ENCODE measurements at places on chromosomes 2 and 18. TPM values are rescaled to one million over a fixed set of nuclear protein-coding genes. Genes with fewer than 3 reads are reported as not detected.

DNA sequence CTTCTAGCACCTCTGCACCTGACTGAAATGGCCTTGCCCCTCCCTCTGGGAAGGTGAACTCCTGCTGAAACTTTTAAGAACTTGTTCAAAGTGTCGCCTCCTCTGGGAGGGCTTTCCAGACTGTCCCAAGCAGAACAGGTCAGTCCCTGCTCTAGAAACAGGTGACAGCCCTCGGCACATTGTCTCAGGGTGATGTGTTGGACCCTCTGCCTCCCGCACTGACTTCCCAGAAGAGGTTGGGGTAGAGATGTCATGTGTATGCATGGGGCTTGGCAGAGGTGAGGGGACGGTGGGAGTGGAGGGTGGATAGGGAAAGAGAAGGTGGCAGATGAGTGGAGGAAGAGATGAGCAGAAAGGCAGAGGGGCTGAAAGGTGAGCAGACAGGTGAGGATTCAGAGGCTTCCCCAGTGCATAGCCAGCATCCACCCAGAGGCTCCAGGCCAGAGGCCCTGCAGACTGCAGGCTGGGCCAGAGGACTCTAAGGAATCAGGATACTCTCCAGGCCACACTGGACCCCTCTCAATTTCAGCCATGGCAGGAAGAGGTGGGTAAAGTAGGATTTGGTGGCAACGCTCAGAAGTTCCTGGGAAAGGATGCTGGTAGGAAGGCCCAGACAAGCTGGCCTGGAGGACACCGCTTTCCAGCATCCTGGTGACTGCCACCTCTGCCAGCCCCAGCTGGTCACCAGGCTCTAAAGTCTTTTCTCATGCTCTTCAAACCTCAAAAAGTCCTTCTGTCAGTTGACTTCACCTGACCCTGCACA lies 24.8 kb upstream of the TNS1 start:
- no peak overlapping the region for H3K4me3 ChIP-seq
- no peak overlapping the region for H3K27ac ChIP-seq
- no peaks in the 10 kb centered on the region for H3K27me3 ChIP-seq

DNA sequence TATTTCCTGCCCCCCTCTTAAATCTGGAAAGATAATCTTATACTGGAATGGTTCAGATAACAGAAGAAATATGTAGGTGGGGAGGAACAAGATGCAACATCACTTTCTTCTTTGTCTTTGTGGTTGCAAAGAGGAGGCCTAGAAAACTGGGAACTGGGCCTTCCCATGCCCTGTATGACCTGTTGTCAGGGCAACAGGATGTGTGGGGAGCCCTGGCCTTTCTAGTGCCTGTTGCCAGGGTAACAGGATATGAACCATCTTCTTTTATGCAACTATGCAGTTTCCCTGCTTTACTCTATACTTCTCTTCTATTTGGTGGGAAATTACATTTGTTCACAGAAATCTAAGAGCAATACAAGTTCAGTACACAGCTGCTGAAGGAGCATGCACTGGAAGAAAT lies 79.8 kb upstream of the PDE1A start:
- no peak overlapping the region for H3K4me3 ChIP-seq
- H3K27me3 ChIP-seq: no peaks in the 10 kb centered on the region

DNA sequence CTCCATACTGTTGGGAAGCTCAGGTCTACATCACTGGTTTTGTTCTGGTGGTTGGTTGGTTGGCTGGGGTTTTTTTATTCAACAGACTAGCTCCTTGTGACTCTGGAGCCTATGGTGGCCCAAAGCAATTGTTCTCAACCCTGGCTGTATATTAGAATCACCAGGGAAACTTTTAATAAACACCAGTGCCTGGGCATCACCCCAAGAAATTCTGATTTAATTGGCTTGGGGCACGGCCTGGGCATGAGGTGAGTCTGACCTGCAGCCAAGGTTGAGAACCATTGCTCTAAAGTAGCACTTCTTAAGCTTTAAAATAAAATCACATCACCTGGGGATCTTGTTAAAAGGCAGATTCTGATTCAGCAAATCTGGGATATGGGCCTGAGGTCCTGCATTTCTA lies 184.1 kb downstream of the C1D start:
- H3K36me3 ChIP-seq: no peaks in the 10 kb centered on the region
- H3K27me3 ChIP-seq: no peaks in the 10 kb centered on the region
- no peak overlapping the region for H3K27ac ChIP-seq
- H3K4me1 ChIP-seq: no peaks in the 10 kb centered on the region
- DNase-seq: no peak

DNA sequence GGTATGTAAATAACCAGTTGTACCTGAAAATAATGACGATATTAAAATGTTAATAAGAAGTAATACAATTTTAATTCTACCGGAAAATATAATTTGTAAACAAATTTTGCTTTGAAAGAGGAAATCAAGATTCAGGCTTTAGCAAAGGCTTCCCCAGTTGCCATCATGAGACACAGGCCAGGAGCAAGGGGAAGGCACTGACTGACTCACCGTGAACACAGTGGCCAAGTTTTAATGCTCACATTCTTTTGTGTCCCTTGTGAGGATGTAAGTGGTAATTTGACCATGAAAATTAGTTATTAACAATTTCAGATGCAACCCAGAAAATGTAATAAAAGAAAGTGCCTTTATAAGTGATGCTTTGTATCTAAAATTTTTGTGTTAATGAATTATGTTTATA lies 164.1 kb downstream of the GREB1L start:
- H3K4me3 ChIP-seq: no peak overlapping the region
- H3K27ac ChIP-seq: no peak overlapping the region
- H3K4me1 ChIP-seq: no peaks in the 10 kb centered on the region
- H3K36me3 ChIP-seq: no peaks in the 10 kb centered on the region

The DRC1 gene
- total RNA-seq: not detected

The OSBPL1A gene
- total RNA-seq: 3.9 TPM

The ZNF532 gene
- 12.3 TPM for total RNA-seq

Data from naive thymus-derived CD4-positive, alpha-beta T cell (primary cell).